T47D (cell line): ENCODE measurements at places on chromosomes 13 and 19.
A peak's percentile ranks its signal among the peaks of the same experiment; 100 is the strongest.

DNA sequence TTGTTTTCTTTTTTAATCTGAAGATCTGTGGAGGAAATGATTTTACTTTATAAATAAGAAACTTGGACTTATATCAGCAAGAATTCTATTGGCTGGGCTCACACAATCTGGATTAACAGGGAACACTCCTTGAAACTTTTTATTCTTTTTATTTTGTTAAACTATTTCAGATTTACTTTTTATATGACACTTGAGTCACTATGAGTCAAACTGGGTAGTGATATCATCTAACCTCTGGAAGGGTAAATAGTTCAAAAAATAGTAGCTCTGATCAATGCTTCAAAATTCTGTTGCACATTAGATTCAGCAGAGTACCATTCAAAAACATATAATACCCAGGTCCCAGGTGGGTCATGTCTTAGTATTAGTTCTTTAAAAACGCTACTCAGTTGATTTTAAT is 55.1 kb upstream of the NBEA start:
- no peak for DNase-seq

- no peak for DNase-seq
Measured at GRCh38 chr19:38213911-38214625, 10.0 kb downstream of the DPF1 start.

DNA sequence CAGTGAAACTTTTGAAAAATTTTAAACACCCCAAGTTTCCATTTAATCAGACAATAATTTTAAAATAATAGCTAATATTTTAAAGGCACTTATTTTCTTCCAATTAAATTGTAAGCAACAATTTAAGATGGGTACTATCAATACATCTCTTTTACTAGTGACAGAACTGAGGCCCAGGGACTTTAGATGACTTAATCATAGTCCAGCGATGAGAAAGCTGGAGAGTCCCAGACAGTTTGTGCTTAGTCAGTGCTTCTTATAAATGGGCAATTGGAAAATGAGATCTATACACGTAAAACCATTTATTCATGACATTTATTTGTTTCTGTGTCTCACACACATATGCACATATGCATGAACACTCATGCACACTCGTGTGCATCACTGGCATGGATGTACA is 2063.5 kb downstream of the PCDH9 start:
- no peak for DNase-seq

- DNase-seq, result peak; percentile 7
Measured at GRCh38 chr13:28716511-28716910, 2.3 kb downstream of the SLC46A3 start.

GRCh38 chr19:16170134-16170533 is 3.2 kb downstream of the CIB3 start:
- no peak for DNase-seq

GRCh38 chr13:50191004-50191403 is 175.8 kb downstream of the KCNRG start:
- DNase-seq, result no peak

GRCh38 chr13:62747629-62748028 is 1332.0 kb upstream of the PCDH20 start:
- DNase-seq, result no peak

GRCh38 chr13:43961909-43962308 is 82.2 kb downstream of the LACC1 start:
- no peak for DNase-seq

GRCh38 chr13:100330662-100331061 is 241.8 kb downstream of the PCCA start:
- DNase-seq, result no peak

DNA sequence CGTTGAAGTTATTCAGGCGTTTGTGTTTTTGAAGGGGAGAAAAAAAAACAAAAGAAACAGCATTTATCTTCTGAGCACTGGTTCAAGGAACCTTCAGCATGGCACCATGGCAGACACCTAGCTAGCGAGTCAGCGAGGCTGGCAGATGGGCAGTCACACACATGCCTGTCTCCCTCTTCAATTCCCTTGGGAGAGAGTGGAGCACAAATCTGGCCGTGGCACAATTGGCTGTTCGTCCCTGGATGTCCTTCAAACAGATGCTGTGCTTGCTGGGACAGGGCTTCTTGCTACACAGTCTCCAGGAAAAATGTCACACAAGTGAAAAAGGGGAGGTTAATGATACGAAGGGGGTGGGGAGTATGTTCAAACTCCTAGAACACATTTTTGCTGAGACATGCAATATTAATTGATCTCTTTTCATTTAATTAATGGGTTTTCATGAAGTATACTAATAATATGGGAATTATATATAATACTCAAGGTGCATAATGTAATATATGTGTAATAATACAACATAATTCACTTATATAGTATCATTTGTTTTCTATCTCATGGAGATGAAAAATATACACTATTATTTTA is 1674.5 kb upstream of the SLC10A2 start:
- DNase-seq, result no peak

DNA sequence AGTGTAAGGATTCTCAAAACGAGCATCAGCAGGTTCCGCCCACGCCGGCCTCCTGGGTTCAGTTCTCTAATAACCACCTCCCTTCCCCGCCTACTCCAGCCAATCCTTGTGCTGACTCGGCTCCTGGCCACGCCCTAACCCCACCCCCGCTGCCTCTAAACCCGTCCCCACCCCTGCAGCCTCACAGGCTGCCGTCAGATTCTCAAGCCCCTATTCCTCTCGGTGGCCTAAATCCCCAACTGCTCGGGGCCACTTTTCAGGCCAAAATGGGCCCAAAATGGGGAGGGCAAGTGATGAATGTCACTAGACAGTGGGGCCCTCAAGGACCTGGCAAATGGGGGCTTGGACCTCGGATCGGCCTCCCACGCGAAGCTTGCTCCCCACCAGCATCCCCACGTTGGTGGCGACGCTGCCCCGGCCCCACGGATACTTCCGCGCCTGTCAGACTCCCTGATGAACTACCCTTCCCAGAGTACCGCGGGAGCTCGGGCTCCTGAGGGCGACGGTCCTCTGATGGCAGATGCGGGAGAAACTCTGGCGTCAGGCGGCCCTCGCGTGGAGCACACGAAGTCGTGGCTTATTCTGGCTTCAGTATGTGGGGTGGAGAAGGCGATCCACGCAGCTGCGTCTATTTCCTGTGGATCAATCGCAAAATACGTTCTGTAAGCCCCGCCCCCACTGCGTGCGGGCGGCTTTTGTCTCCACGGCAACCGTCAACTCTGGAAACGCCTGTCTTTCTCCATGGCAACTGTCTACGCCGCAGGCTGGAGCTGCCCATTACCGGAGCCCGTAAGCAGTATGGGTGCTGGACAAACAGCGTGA is 24.8 kb downstream of the ZNF473 start:
- DNase-seq, result peak; percentile 51

GRCh38 chr13:110517505-110518225 is 43.9 kb downstream of the RAB20 start:
- DNase-seq, result no peak

GRCh38 chr13:32036126-32036695 is 4.6 kb downstream of the FRY start:
- DNase-seq, result no peak

GRCh38 chr19:48926909-48927308 is 6.6 kb upstream of the DHDH start:
- no peak for DNase-seq

- no peak for DNase-seq
Measured at GRCh38 chr13:19836472-19836871, 27.0 kb downstream of the ZMYM5 start.

- DNase-seq, result no peak
Measured at GRCh38 chr13:103542648-103543047, 476.4 kb upstream of the SLC10A2 start.

- no peak for DNase-seq
Measured at GRCh38 chr19:28642787-28643683, 569.9 kb downstream of the UQCRFS1 start.

- no peak for DNase-seq
Measured at GRCh38 chr13:114106991-114107685, 25.3 kb downstream of the RASA3 start.

DNA sequence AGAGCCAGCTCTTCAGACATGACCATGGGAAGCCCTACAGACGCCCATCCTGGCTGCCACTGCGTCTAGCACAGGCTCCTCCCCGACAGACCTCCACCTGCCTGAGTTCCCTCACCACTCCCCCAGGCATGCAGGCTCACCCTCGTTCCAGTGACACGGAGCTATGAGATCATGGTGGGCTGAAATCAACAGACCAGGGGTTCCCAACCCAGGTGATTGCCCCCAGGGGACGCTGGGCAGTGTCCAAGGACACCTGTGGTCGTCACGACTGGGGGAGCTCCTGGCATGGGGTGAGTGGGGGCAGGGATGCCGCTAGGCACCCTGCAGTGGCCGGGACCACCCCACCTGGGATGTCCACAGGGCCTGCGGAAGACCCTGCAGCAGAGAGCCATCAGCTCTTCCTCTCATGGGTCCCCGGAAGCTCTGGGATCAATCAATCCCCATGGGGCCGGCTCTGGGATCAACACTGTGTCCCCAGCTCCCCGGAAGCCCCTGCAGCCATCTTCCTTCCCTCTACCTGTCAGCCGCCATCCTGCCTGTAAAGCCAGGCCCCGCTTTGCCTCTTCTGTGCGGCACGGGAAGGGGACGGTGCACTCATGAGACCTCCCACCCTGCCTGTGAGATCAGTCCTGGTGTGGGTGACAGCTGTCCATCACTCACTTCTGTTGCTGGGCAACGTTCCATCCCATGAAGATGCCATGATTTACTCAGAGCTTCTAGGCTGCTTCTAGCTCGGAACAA is 12.8 kb upstream of the MADCAM1 start:
- DNase-seq, result no peak

- no peak for DNase-seq
Measured at GRCh38 chr19:4152241-4152998, 1.0 kb upstream of the CREB3L3 start.

- DNase-seq, result no peak
Measured at GRCh38 chr13:99459099-99459850, 42.0 kb upstream of the TM9SF2 start.

GRCh38 chr19:1853295-1854038 is 5.2 kb upstream of the REXO1 start:
- peak; percentile 90 for DNase-seq

DNA sequence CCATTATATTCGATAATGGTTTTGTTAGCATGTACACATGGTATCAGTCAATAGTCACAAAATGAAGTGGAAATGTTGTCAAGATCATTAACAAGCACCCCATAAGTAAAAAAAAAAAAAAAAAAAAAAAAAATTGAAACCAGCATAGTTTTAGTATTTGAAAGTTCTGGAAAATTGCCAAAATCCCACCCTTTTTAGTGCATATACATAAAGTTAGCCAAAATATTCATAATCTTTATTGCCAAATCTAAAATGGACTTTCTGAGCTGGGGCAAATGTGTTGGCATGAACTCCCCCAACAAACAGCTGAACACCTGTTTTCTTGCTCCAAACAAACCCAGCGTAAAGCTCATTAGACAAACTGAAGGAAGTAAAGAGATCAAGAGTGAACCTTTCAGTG is 73.9 kb downstream of the MZT1 start:
- DNase-seq, result no peak

- no peak for DNase-seq
Measured at GRCh38 chr13:87198371-87198770, 472.8 kb upstream of the SLITRK5 start.

- no peak for DNase-seq
Measured at GRCh38 chr13:99237981-99238662, 20.1 kb downstream of the GPR18 start.

- no peak for DNase-seq
Measured at GRCh38 chr13:31731921-31732320, 7.4 kb upstream of the RXFP2 start.

- DNase-seq, result no peak
Measured at GRCh38 chr19:49882643-49883042, 5.1 kb downstream of the TBC1D17 start.

GRCh38 chr19:30877661-30878113 is 471.5 kb downstream of the TSHZ3 start:
- no peak for DNase-seq

GRCh38 chr13:27298849-27299248 is 28.2 kb downstream of the RASL11A start:
- no peak for DNase-seq

GRCh38 chr19:45474606-45475521 is 7.1 kb downstream of the FOSB start:
- DNase-seq, result no peak

DNA sequence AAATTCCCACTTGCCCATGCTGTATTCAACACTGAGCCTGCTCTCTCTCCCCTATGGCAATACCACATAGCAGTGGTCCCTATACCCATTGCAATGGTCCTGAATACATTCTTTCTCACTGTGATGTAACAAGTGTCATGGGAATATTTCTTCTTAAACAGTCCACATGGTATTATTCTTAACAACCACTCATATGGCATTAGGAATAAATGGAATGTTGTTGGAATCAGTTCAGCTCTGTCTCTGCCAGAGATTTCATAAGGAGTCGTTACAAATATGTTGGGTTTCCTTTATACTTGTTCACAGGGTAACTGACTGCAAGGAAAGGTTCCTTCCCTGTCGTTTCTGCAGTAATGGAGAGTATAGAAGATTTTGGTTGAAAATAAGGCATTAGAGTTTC is 128.3 kb upstream of the SPATA13 start:
- DNase-seq, result no peak

DNA sequence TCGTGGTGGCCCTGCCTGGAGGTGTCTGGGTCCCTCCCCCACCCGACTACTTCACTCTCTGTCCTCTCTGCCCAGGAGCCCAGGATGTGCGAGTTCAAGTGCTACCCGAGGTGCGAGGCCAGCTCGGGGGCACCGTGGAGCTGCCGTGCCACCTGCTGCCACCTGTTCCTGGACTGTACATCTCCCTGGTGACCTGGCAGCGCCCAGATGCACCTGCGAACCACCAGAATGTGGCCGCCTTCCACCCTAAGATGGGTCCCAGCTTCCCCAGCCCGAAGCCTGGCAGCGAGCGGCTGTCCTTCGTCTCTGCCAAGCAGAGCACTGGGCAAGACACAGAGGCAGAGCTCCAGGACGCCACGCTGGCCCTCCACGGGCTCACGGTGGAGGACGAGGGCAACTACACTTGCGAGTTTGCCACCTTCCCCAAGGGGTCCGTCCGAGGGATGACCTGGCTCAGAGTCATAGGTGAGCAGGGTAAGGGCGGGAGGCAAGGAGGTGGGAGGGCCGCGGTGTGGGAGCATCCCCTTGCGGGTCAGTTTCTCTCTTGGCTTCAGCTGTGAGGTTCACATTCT is 19.2 kb downstream of the NECTIN2 start:
- no peak for DNase-seq
